T-helper 22 cell (primary cell): ENCODE measurements at places on chromosomes 13 and 19.
A peak's percentile ranks its signal among the peaks of the same experiment; 100 is the strongest.

DNA sequence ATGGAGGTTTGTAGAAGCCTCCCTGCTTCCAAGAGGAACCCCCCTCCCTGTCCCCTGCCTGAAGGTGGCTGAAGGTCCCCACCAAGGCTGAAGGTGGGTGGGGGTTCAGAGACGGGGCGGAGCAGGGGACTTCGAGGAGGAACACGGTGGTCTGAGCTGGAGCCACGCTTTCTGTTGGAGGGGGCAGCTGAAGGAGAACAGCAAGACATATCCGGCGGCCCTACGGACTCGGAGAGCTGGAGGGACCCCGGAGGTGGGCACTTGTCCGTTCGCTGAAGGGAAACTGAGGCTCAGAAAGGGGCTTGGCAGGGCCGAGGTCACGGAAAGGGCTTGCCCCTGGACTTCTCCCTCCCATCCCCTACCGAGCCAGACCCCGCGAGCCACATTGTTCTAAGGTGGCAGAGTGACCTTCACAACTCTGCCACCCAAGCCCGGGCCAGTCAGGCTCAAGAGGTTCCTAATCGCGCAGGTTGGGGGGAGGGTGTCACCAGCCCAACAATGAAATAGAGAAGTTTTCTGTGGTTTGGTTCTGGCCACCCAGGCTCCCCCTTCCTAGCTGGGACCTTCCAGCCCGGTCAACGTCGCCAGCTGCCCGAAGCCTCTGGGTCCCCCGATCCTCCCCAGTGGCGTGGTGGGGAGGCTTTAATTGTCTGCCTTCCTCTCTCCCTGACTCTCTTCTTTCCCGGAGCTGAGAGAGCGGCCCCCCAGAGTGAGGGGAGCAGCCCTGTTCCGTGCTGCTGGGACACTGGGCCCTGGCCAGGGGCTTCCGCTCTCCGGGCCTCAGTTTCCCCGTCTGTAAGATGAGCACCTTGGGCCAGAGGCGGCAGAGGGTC is 15.5 kb upstream of the KCNN1 start:
- DNase-seq = no peak

- DNase-seq = no peak
These were observed 1.3 kb downstream of the NAT14 start for GRCh38 chr19:55486043-55486970.

GRCh38 chr19:42274065-42274682 is 5.1 kb downstream of the CIC start:
- DNase-seq = no peak

GRCh38 chr13:75636436-75637180 is 478 bp downstream of the LMO7 start:
- peak; percentile 4 for DNase-seq

- no peak for DNase-seq
These were observed 66.6 kb downstream of the CHST8 start for GRCh38 chr19:33688171-33688992.

DNA sequence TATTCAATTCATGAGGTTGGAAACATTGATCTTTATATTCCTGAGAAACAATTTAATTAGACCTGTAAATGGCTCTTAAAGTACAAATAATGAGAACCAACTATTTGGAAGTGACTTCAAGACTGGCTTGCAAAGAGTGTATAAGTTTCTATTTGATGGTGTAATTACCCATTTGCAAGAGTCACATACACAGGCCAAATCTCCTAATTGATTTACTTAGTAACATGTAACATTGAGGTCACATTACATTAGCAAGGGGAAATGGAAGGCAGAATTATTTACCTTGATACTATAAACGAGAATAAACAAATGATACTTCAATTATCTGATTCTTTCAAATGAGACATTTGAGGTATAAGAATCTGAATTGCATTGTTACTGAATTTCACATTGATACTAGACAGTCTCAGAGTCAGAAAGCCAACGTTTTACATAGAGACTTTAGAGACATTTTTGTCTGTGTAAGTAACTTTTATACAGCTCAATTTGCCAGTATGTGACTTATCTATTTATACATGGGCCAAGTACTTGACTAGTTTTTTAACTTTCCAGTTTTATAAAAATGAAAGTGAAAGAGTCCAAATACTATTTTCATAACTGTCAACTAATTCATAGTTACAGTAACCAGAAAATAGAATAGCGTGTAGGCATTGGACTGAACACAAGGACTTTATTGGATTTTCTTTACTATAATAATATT is 95.6 kb upstream of the RFC3 start:
- DNase-seq = no peak

DNA sequence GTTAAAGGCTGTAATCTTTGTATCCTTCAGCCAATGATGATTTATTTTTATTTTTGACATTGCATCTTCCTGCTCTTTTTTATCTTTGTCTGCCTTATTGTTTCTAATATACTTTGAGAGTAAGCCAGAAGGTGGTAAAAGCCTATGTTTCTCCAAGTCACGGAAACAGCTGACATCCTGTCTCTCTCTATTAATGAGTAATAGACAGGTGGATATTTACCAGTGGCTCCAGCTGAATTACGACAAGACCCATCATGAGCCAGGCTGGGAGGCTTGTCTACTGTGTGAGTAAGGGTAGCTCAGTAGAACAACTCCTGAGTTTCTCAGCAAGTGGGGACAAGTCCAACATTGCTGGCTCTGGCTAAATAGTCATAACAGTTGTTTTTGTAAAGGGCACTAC is 166.6 kb downstream of the NDFIP2 start:
- DNase-seq = no peak

DNA sequence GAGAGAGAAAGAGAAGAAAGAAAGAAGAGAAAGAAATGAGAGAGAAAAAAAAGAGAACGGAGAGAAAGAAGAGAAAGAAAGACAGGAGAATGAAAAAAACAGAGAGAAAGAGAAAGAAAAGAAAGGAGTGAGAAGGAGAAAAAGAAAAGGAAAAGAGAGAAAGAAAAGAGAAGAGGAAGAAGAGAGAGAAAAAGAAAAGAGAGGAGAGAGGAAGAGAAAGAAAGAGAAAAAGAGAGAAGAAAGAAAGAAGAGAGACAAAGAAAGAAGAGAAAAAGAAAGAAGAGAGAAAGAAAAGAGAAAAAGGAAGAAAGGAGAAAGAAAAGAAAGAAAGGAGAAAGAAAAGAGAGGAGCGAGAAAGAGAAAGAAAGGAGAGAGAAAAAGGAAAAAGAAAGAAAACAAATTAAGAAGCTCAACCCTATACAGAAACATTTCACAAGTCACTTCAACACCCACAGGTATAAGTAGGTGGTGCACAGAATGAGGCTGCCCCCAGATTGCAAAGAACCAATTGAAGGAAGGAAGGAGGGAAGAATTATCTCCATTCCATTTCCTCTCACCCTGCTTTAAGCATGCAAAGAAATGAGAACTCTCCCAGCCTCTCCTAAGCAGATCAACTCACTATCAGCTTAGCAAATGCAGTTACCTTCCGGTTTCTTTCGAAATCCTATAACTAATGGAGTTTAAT is 98.8 kb upstream of the CACNA1A start:
- DNase-seq = no peak

- DNase-seq = no peak
These were observed 6.3 kb downstream of the VSTM2B start for GRCh38 chr19:29532097-29532496.

- no peak for DNase-seq
These were observed 73.2 kb upstream of the RFC3 start for GRCh38 chr13:33744589-33745369.

DNA sequence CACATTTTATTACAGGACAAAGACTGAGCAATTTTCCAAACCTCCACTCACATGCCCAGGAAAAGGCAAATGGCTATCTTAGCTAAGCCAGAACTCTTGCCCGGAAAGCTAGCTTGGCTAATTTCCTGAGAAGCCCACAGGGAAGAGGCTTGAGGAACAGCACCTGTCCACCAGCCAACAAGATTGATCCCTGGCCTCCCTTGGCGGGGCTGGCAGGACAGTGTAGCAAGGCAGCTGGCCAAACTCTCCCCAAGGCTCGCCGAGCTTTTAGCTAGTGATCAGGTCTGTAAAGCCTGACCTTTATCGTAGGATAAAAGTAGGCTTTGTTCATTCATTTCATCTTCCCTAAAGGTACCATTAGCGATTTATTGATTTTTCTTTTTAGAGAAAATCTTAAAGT is 101.4 kb downstream of the UQCRFS1 start:
- DNase-seq = no peak

DNA sequence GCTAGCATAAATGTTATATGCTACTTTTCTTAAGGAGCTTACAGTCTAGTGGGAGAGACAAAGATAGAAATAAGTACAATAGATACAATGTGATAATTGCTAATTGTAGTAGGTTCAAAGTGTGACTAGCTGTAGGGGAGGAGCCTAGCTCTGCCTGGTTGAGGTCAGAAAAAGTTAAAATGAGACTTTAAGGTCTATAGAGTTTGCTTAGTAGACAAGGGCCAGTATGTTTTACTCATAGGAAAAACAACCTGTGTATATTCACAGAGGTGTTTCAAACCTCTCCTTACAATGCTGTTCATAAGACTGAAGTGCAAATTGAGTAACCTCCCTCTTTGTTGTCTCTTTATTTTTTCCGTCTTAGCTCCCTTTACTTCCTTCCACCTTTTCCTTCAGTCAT is 56.1 kb downstream of the PDS5B start:
- DNase-seq = no peak

DNA sequence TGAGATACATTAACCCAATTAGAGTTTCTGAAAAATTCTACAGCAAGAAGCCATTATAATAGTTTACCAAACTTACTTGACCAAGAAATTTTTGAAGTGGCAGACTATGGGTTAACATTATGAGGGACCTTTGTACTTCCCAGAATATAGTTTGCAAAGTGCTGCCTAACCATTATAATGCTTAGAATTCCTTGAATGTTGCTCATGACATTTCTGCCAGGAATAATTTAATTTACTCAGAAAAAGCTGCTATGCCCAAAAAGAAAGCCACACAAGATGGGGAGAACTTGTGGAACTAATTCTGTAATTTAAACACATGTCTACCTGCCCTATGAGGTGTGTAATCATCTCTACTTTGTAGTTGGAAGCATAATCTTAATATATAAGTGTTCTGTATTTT is 58.1 kb upstream of the MYCBP2 start:
- DNase-seq = no peak

- DNase-seq = no peak
These were observed 2867.6 kb downstream of the PCDH9 start for GRCh38 chr13:64362564-64362963.

DNA sequence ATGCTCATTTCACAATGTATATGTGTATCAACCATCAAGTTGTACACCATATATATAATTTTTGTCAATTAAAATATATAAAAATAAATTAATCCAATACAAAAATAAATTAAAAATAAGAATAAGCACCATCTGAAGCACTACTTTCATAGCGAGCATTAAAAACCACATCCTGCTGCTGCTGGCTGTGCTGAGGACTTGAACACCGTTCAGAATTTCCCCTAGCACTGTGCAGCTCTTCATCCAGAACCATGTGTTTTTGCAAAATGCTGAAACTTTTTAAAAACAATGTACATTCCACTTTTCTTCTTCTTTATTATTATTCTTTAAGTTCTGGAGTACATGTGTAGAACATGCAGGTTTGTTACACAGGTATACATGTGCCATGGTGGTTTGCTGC is 40.0 kb upstream of the FOXO1 start:
- no peak for DNase-seq

DNA sequence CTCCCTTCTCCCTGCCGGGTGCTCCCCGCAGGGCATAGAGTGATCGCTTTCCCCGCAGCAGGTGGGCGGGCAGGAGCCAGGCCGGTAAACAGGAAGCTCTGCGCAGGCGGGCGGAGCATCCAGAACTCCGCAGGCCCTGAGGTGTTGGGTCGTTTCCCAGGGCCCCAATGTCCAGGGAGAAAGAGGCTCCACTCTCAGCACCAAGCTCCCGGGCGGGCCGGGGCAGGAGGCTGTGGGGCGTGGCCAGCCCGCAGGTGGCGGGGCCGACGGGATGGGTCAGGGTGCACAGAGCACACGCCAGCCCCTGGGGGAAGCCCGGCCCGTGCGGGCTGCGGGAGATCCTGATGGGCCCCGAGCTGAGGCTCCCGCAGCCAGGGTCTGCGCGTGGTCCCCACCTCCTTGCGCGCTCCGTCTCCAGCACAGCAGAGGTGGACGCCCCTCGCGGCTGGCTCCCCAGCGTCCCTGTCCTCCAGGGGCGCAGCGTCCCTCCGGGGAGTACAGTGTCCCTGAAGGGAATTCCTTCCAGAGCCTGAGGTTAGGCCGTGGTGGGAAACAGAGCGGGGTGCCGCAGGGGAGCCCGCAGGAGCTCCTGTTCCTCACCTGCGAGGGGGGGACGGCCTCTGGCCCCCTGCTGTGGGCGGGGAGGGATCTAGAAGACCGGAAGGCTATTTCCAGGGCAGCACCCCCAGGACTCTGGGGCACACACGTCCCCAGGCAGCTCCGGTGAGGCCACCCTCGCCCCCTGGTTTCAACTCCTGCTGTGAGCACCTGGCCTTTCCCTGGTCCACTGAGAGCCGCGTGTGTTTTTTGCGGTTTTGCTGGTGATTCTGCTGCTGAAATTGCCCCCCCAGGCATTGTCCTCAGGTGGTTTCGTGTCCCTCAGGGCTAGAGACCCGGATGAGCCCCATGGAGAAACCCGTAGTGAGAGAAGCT is 12.2 kb downstream of the PIP5K1C start:
- no peak for DNase-seq

DNA sequence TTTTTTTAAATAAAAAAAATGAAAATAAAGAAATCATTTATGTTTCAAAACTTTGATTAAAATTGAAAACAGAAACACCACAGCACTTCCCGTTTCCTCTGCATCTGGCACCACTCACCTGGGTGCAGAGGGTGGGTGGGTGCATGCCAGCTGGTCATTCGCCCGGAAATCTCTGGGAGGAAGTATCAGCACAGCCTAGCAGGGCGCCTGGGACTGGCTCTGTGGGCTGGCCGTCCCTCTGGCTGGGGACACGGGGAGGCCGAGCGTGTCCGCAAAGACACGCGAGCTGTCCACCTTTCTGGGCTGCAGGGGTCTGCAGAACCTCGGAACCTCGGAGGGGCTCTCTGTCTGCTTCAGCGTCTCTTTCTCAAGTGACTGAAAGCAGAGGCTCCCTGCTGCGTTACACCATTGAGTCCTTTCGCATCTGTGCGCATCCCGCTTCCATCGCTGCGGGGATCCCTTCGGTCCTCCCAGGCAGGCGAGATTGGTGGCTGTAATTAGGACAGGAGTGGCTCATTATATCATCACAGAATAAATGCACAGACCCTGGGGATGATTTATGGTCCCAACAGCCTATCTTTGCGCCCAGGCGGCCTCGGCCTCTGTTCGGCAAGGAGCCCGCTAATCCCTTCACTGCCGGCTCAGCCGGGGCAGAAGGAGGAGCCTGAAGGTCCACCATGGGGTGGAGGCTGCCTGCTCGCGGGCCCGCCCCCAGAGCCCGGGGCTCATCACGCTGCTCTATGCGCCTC is 17.2 kb downstream of the CRTC1 start:
- DNase-seq = peak; percentile 46

GRCh38 chr13:77489566-77490337 is 45.8 kb upstream of the SCEL start:
- DNase-seq = no peak
